ENCODE measurements at places on chromosomes 1 and 21. TPM values are rescaled to one million over a fixed set of nuclear protein-coding genes. Genes with fewer than 3 reads are reported as not detected.
A peak's percentile ranks its signal among the peaks of the same experiment; 100 is the strongest.

GRCh38 chr1:223750730-223751570, 38.6 kb downstream of the CAPN2 start:
- H3K27ac ChIP-seq = no peak overlapping the region
- H3K4me1 ChIP-seq = peaks cover 13% of the 10 kb centered on the region
- H3K27me3 ChIP-seq = no peaks in the 10 kb centered on the region
- H3K36me3 ChIP-seq = peaks cover 91% of the 10 kb centered on the region
- DNase-seq = no peak
- H3K4me3 ChIP-seq = no peak overlapping the region

DNA sequence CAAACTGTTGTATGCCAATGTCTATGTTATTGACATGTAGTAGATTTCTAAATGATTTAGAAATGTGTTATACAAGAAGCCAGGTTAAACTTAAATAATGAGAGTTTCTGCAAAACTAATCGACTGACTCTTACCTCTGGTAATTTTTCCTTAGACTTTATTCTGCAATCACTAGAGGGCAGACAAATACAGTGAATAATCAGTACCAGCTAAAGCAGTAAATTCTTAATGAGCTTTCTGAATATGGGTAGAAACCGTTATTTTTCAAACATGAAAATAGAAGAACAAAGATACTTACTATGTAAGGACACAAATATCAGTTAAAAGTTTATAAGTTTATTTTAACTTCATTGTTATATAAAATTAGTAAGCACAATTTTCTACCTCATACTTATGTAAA, 97.9 kb upstream of the RGS1 start:
- H3K4me3 ChIP-seq = no peak overlapping the region
- no peak for DNase-seq
- no peaks in the 10 kb centered on the region for H3K27me3 ChIP-seq
- no peaks in the 10 kb centered on the region for H3K4me1 ChIP-seq
- no peak overlapping the region for H3K27ac ChIP-seq
- no peaks in the 10 kb centered on the region for H3K36me3 ChIP-seq

DNA sequence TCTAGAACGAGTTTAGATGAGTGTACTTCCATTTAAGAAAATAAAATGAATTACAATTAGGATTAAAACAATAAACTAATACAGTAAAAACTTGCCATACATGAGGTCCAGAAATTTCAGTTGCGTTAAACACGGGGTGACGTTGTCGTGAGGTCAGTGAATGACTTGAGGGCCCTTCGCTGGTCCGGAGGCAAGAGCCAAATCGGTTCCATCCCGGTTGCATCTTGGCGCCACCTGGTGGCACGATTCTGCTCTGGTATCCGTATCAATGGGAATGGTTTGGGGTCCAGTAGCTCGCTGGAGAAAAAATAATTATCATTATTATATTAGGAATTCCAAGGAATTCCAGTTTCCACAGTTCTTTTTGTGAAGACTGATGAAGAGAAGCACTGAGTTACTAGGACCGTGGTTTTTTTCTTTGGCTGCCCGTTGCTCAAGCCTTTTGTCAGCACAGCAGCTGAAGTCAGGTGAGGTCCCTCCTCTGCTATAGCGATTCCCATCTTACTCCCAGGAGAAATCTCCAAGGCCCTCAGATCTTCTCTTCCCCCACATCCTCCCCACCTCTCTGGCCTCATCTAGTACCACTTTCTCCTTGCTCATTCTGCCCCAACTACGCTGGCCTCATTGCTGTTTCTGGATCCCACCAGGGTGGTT, 161.4 kb downstream of the SLC35F3 start:
- H3K4me3 ChIP-seq = no peak overlapping the region
- H3K27me3 ChIP-seq = no peaks in the 10 kb centered on the region
- H3K4me1 ChIP-seq = no peaks in the 10 kb centered on the region
- H3K27ac ChIP-seq = no peak overlapping the region

- H3K4me3 ChIP-seq = no peak overlapping the region
- no peak for DNase-seq
- H3K27ac ChIP-seq = no peak overlapping the region
- no peaks in the 10 kb centered on the region for H3K4me1 ChIP-seq
- no peaks in the 10 kb centered on the region for H3K27me3 ChIP-seq
Observed at GRCh38 chr21:42663200-42663750, 9.9 kb downstream of the PDE9A start.

- peak overlapping the region; percentile 68 for H3K27ac ChIP-seq
- H3K4me3 ChIP-seq = no peak overlapping the region
- no peaks in the 10 kb centered on the region for H3K27me3 ChIP-seq
Observed at GRCh38 chr1:10841118-10841517, 44.7 kb upstream of the CASZ1 start.

Gene C1orf226
- total RNA-seq = 0.61 TPM

Gene OR2L3
- total RNA-seq = not detected

Data from psoas muscle (tissue), 8 donors.